ENCODE measurements at places on chromosomes 13 and 19.

DNA sequence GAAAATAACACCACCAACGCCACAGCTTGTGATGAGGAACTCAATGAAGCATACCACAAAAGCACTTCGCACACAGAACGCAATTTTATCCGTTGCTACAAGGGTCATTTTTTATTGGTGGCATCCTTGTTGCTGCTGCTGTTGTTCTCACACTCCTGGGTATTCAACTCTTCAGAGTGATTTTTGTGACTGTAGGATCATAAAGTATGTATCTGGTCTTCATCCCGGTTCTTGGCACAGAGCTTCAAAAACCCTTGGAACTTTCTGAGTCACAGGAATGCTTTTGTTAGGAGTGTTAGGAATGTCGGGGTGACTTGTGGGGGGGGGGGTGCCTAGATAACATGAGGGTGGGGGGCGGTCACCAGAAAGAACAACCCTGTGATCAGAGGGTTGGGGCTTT, 108.4 kb downstream of the ZNF557 start:
- DNase-seq = no peak

GRCh38 chr13:22497991-22498780, 682.6 kb upstream of the SGCG start:
- DNase-seq = no peak

DNA sequence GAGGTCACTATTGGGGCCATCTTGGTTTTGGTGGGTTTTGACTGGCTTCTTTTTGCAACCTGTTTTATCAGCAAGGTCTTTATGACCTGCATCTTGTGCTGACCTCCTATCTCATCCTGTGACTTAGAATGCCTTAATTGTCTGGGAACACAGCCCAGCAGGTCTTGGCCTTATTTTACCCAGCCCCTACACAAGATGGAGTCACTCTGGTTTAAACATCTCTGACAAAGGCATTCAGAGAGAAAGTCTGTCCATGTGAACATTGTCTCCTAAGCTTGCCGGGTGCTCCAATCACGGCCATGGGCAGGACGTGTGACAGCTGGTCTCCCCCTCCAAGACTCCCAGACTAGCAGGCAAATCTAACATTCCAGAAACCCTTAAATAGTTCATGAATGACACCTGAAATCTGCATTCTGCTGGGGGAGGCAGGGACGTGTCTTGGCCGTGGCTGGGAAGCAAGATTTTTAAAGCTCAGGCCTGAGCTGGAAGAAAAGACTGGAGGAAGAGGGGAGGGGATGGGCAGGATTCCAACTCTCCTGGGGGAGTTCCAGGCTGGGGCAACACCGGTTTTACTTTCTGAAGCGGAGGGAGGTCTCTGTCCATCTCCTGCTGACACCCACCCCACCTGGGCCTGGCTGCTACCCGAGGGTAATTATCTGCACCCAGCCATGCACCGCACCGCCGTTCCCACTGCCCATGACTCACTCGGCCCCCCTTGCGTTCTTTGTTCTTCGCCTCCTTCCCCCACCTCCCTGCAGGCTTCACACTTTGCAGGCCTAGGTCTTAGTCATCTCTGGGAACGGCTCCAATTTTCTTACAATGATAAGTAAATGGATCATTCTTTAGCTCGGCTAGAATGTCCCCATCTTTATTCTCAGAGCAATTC, 11.6 kb upstream of the OR1M1 start:
- DNase-seq = no peak

- DNase-seq = no peak
Observed at GRCh38 chr13:97629601-97630272, 195.8 kb downstream of the RAP2A start.

GRCh38 chr13:103663996-103664395, 597.8 kb upstream of the SLC10A2 start:
- no peak for DNase-seq

DNA sequence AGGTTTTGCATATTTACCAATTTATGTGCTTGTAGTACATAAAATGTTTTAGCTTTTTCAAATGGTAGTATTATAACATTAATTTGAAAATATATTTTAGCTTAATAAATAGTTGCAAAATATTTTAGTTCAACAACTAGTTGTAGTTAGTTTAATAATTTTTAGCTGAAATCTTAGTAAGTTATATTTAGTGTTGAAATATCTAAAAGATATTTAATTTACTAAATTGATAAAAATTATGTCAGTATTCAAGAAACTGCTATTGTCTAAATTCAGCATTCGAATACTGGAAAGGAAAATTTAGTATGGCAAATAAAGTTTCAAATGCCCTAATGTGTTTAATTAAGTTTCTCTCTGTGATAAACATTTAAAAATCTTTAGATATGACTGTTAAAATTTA, 754.5 kb upstream of the MIR17HG start:
- DNase-seq = no peak
